ENCODE measurements at places on chromosomes 7 and 10.
A peak's percentile ranks its signal among the peaks of the same experiment; 100 is the strongest.

- DNase-seq = no peak
Measured at GRCh38 chr10:97850446-97850845, 803 bp downstream of the GOLGA7B start.

DNA sequence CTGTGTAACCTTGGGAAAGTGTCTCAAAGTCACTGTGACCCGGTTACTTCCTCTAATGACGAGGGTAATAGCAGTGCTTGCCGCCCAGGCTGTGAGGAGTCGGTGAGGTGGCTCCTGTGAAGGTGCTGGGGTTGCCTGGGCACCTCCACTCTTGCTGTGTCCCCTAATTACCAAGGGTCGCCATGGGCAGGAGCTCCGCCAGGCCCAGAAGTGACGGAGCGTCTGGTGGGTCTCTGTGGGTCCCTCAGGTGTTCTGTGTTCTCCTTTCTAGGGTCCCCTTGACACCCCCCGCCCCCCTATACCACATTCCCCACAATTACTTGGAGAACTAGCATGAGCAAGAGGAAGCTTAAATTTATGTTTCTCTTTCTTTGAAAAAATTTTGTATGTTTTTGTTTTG, 161.5 kb downstream of the WDR37 start:
- no peak for DNase-seq

- no peak for DNase-seq
Measured at GRCh38 chr10:105502058-105502457, 861.0 kb downstream of the SORCS3 start.

- DNase-seq = no peak
Measured at GRCh38 chr7:37820708-37821468, 27.5 kb upstream of the NME8 start.

DNA sequence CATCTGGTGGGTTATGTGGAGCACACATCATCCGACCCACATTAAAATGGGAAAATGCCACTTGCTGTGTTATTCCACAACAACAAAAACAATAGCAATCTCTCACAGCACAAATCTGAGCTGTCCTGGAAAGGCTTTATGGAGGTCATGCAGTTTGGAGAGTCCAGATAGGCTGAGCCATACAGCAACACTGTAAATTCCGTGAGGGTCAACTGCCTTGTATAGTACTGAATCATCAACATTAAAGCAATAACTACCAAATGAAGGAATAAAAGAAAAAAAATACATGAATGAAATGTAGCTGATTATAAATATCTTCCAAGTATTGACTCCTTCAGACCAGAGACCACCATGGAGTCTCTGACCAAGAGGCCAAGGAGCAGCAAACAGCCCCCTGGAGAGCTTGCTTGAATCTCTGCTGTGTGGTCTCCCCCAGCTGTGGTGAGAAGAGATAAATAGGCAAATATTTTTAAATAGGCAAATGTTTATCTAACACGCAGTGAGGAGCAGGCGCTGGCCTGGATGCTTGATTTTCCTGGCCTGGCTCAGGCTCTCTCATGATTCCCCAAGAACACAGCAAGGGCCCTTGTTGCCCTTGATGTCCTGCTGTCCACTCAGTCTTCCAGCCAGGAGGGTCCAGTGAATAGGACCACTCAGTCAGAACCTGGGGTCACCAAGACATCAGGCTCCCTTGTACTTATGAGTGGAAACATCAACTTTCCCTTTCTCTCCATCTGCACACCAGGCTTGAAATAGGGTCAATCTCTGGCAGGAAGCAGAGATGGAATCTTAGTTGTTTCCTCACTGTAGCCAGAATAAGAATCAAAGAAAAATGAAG, 1021.3 kb downstream of the XPNPEP1 start:
- no peak for DNase-seq

DNA sequence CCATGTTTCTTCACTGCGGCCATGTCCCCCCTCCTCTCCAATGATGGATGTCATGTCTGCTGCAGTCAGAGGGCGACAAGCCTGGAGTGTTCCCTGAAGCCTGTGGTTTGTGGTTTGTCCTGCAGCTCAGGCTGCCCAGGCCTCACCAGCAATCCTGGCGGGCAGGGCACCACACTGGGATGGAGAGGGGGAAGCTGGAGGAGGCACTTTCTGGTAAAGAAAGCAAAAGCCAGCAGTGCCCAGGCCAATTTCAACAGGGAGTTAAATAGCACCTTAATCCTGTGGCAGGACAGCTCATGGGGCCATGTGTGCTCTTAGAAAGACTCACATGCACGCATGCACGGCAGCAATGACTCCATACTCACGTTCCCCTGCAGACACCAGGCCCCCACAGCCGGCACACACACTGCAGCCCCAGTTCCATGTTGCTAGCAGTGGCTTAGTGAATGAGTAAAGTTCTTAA, 158.3 kb downstream of the EGFR start:
- peak; percentile 11 for DNase-seq

DNA sequence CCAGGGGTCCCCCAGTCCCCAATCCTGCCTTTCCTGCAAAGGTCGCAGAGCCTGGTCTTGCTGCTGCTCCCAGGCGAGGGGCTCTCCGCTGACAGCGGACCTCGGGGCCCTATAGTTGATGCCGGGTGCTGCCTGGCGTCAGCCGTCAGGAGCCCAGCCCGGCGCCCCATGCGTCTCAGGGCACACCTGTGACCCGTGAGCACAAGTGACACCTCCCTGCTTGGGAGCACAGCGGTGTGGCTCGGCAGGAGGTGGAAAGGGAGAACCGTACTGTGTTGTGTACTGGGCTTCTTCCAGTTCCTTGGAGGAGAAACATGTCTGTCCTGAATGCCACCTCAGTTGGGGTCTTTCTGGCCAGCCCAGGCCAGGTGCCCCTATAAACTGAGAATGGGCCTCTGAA, 56.7 kb downstream of the LHPP start:
- DNase-seq = no peak

DNA sequence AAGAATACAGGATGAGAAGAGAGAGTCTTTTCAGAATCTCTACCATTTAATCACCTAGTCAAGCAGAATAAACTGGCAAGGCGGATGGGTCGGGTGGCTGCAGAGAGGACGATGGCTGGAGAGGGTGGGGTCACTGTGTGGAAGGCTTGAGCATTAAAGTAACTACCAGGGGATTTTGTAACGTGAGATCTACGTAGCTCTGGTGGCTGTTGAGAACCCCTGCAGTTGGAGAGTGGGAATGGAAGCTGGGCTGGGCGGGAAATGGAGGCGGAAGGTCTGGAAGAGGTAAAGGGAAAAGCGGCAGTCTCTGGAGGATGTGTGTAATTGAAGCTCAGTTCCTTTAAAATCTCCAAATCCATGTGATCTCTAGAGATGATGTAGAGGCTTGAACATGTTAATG, 135.0 kb downstream of the GATA3 start:
- DNase-seq = no peak

GRCh38 chr7:39644170-39644569, 20.8 kb downstream of the RALA start:
- peak; percentile 61 for DNase-seq

GRCh38 chr7:141251957-141252356, 178.1 kb downstream of the TMEM178B start:
- DNase-seq = no peak

DNA sequence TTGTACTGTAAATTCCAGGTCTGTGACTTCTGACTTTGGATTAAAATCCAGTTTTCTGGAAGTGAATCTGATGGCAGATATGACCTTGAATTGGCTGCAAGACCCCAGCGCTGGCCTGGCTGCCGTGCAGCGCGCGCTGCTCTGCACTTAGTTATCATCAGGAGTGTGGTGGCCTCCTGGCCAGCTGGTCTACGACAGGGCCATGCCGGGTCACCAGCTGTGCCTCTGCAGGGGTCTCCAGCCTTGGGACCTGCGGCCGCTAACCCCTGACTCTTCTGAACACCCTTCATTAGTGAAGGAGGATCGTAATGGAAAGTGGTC, 190.7 kb upstream of the SH2B2 start:
- DNase-seq = no peak

GRCh38 chr10:21624951-21625350, 90.9 kb downstream of the MLLT10 start:
- DNase-seq = no peak

DNA sequence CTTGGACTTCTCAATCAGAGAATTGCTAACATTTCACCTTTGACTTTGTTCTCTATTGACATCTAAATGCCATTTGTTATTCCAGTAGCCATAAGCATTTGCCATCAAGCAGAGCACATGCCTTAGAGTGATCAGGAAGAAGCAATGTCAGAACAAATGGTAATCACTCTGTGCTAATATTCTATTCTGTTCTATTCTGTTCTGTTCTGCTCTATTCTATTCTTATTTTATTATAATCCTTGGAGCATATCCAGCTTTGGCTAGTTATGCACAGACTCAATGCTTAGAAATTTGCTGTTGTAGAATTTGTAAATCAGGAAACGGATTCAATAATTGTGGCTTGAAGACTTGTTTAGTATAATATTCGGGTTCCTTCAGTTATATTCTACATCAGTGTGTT, 175.4 kb downstream of the EXOC4 start:
- peak; percentile 18 for DNase-seq

DNA sequence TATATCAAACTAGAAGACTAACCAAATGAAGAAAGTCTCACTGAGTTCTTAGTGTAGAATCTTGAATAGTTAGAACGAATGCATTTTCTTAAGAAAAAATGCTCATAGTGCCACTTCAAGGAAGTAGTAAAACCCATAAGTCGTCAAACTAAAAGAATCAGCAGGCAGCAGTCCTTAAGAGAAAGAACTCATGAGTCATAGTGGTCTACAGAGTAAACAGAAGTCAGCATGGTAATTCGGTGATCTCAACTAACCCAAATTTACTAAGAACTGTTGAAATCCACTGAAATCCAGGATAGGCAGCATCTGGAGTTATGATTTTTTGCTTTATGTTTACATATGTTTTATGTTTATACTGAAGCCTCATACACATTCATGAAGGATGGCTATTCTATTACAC, 256.2 kb downstream of the LHFPL3 start:
- no peak for DNase-seq

DNA sequence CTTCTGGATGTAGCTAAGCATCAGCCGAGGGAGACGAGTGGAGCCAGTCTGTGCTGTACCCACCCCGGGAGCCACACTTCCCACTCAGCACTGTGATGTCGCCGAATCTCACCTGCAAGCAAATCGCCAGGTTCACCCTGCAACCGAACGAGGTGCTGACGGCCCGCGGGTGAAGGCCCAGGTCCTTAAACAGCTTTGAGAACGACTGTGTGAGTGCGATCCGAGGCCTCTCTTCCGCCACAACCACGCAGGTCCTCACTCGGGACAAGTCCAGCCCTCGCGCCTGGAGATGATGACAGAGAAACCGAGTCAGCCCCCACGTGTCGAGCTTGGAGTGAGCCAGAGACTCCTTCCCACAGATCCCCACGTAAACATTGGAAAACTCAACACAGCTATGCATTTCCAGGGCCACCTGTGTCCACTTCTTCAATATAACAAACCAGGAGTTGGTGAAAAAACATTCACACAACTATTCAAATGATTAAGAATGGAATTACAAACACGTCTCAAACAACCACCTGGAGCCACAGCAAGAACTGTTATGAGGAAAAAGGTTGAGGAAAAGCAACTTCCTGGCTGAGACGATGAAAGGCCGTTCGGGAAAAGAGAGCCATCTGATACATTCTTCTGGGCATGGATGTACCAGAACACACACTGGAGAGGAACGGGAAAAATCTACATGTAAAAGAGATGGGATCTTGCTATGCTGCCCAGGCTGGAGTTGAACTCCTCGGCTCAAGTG, 191.8 kb downstream of the ZMYND11 start:
- DNase-seq = no peak

GRCh38 chr10:61822781-61823230, 78.7 kb upstream of the ARID5B start:
- DNase-seq = peak; percentile 71

GRCh38 chr10:109837384-109837783, 85.9 kb downstream of the XPNPEP1 start:
- DNase-seq = no peak

GRCh38 chr7:40346554-40346953, 211.7 kb downstream of the SUGCT start:
- DNase-seq = no peak

- DNase-seq = peak; percentile 42
Measured at GRCh38 chr7:28432105-28432504, 19.8 kb downstream of the CREB5 start.

DNA sequence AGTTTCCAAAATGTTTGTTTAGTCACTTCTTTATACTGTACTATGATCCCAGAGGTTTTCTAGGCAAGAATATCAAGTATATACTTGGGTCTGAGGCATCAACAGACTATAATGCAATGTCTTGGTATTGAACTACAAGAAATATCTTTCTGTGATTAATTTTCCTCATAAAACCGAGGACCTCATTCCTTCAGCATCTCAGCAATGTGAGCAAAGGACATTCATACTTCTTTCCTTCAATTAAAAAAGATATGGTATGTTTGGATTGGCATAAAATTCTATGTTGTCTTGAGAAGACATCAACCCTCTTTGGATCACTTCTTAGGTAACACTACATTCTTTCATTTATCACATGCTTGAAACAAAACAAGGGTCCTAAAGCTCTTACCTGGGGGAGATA, 524.5 kb downstream of the PHTF2 start:
- peak; percentile 54 for DNase-seq

DNA sequence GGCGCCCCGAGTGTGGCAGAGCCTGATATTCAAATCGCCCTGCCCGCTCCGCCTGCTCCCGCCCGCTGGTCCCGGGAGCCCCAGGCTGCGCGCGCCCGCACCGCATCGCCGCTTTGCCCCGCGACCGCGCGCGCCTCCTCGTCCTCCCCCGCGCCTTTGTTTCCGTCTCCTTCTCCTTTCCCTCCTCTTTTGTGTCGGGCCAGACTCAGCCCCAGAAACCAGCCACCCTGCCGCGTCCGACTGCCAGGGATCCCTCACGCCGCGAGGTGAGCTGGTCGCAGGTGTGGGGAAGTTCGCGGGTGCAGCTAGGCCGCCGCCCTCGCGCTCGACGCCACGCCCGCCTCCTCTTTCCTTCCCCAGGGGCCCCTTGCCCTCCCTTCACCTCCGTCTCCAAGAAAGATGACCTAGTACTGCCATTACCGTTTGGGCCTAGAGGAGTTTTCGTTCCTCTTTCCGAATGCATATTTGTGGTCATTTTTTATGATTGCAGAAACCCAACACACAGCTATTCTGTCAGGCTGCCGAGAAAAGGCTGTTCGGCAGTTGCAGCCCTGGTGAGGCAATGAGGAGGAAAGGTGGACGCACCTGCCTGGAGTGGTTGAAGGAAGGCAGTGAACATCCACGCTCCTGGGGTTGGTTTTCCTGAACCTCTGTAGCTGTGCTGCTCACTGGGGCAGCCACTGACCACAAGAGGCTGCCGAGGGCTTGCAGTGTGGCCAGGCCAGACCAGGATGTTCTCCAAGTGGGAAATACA, 107.3 kb downstream of the SNX10 start:
- peak; percentile 44 for DNase-seq

- no peak for DNase-seq
Measured at GRCh38 chr7:97973206-97973658, 16.8 kb downstream of the OCM2 start.

- DNase-seq = no peak
Measured at GRCh38 chr10:101305320-101306241, 48.4 kb upstream of the BTRC start.

Data from AG10803 (cell line).